ENCODE measurements at places on chromosomes 2 and 18. TPM values are rescaled to one million over a fixed set of nuclear protein-coding genes. Genes with fewer than 3 reads are reported as not detected.

GRCh38 chr2:44951714-44952113 is 10.2 kb downstream of the SIX3 start:
- DNase-seq, result no peak

DNA sequence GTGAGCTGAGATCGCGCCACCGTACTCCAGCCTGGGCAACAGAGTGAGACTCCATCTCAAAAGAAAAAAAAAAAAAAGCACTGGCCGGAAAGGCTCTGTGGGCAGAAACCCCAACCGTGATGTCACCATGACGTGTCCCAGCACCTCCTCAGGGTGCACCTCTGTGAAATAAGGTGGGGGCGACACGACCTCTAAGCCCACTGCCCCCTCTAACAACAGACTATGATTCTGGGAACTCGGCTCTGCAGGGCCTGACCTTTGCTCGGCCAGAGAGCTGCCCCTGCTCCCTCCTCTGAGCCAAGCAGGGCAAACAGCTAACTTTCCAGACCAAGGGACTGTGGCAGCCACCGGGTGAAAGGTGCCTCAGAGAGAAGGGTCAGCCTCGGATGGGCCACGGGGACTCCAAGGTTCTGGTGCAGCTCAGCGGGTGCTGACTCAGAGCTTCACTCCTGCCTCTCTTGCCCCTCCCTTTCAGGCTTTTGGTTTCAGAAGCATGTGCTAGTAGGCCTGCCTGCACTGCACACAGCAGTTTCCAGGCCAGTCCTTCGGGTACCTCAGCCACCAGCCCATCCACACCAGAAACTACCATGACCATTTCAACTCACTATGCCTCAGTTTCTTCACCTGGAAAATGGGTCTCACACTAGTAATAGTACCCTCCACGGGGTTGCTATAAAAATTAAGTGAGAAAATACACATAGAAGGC is 8.0 kb downstream of the TMBIM1 start:
- DNase-seq, result no peak

DNA sequence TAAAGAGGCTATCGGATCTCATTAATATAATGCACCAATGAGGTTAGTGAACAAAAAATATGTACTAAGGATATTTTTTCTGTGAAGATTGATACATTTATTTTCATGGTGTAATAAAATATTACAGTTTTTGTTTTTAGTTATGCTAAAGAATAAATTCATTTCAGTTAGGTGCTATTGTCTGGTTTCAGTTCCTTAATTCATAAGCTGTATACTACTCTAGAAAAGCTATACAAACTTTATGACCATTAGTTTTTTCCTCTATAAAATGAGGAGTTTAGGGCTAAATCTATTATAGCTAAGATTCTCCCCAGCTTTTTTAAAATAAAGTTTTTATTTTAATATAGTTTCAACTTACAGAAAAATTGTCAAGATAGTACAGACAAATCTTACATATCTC is 1311.7 kb upstream of the NXPH2 start:
- DNase-seq, result no peak

DNA sequence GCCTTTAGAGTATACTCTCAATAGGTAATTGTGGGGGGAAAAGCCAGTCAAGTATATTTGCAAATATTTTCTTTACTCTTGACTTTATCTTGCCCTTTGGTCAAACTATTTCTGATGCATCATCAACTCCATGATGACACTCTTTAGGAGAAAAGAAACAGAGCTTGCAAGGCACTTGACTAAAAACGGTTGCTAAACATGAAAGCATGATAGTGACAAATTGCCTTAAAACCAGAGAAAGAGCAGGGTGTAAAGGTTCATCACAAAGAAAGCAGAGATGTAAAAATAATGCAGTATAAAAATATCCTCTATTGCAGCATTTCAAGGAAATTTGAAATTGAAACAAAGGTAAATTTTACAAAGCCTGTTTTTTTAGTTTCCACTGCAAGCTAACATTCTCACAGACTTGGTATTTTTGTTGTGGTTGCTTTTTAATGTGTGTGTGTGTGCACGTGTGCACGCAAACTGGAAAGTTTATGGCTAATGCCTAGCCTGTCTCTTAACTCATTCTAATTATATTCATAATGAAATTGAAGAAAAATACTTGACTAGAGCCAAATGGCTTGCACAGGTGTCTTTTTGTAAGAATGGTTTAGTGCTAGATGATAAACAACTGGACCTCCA is 503.6 kb downstream of the ARHGAP15 start:
- no peak for DNase-seq

Gene COLEC11
- total RNA-seq, result 0.15 TPM

DNA sequence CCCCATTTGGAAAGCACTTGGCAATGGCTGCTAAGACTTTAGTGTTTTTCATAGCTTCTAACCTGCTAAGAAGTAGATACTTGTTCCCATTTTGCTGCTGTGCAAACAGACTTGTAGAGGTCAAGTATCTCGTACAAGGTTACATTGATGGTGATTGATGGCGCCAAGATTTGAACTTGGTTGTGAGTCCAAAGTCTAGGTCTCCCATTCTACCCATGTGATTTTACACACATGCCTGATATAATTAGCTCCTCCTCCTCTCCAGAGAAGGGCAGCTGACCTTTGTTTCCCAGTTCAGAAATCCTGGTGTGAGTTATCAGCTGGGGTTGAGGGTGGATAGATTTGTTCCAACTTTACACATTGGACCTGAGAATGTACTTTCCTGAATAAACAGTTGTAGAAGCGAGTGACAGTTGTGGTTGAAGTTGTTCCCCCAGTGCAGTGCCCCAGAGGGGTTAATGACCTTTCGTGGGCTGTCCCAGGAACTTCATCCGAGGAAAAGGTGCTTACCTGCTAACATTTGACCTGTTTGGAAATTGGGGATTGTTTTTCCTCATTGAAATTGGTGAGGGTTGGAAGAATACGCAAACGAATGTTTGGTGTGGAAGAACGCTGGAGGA is 10.4 kb downstream of the TCF7L1 start:
- no peak for DNase-seq

- no peak for DNase-seq
Measured at GRCh38 chr2:36266536-36267121, 88.9 kb upstream of the CRIM1 start.

Gene LHCGR
- not detected for total RNA-seq

DNA sequence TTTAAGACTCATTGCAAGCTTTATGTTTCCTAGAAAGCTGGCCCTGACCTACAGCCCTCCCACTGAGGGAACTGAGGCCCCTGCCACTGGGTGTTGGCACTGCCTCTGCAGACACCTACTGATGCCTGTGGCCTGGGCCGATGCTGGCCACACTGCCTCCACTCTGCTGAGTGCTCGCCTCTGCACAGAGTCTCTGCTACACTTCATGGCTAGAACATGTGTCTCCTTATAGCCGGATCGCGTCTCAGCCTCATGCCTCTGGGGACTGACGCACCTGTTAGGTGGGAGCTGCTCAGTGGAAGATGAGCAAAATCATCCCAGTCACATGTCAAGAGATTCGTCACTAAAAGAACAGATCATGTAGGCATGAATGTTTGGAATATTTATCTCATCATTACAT is 108.7 kb downstream of the RGPD3 start:
- DNase-seq, result no peak

GRCh38 chr2:158973116-158973956 is 4.9 kb downstream of the TANC1 start:
- no peak for DNase-seq

- no peak for DNase-seq
Measured at GRCh38 chr2:148279216-148279615, 258.3 kb downstream of the MBD5 start.

GRCh38 chr18:39513186-39513585 is 1947.6 kb upstream of the CELF4 start:
- no peak for DNase-seq

- DNase-seq, result no peak
Measured at GRCh38 chr2:28101123-28101522, 210.6 kb downstream of the BABAM2 start.

DNA sequence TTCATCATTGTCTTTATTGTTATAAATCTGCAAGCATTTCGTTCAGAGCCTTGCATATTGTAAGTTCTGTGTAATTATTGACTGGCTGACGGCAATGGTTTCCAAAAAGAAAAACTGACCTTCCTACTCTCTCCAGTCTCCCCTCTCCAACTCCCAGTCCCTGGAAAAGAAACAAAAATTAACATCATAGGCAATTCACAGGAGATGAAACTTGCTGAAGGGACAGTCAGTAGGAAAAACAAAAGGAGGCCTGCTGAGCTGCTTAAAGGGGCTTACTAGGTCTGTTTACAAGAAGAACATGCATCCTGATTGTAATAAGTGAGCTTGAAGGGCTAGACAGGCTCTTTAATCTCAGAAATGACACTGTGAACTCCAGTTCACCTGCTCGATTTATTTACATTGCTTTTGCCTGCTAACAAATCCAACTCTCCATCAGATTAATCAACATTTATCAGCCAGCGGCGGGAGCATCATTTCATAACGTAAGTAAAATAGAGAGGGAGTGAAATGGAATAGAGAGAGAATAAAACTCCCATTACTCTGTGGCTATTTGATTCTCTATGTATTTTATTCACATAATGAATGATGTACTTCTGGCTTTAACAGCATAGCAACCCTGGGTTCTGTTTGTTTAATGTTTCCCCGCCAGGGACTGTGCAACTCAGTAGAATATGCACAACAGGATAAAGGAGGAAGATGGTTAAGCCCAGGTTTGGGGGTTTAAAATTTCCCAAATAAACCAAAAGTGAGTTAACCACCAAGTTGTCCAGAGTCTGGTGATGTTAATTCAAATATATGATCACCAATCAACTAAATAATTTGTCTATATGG is 256.7 kb upstream of the SETBP1 start:
- no peak for DNase-seq

DNA sequence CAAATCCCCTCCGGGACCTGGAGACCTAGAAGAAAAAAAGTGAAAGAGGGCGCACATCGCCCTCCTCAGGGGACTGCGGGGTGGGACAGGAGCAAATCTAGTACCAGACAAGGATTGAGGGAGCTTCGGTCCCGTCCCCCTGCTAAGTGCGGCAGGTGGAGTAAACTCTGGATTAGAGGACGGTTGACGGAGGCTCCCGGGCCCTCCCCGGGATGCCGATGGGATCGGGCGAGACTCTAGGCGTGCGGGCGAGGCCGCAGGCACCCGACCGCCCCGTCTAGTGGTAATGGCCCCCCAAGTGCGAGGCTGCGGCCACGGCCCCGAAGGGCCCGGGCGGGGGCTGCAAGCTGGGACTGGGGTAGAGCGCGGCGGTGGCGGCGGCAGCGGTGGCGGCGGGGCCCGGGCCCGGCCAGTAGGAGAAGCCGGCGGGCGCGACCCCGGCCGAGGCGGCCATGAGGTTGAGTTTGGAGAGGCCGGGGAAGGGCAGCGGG is 3.5 kb downstream of the FEV start:
- no peak for DNase-seq

DNA sequence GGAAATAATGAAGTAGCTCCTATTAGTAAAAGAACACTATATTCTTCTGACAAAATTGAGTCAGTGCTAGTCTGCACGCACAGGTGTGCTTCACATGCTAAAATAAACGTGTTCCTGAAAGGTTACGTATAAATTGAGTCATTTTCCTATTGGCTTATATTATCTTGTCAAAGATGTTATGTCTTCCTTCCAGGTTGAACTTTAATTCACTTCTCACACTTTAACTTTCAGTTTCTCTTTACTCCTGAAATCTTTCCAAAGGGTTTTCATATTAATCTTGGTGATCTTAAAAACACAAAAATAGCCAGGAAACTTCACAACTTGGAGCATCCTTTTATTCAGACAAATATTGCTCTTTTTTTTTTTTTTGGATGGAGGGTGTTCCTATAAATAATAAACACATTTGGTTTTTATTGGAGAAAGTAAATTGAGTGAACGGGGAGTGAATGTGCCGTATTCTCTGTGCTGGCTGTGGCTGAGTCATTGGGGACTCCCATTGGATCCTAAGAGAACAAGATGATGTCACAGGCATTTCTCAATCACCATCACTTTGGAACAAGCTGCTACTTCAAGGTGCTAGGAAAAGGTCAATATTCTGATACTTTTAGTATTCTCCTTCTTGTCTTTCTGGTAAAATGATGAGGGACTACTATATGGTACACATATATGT is 150.2 kb upstream of the SPATS2L start:
- no peak for DNase-seq

GRCh38 chr2:186842373-186842772 is 6.6 kb downstream of the ZSWIM2 start:
- DNase-seq, result no peak

DNA sequence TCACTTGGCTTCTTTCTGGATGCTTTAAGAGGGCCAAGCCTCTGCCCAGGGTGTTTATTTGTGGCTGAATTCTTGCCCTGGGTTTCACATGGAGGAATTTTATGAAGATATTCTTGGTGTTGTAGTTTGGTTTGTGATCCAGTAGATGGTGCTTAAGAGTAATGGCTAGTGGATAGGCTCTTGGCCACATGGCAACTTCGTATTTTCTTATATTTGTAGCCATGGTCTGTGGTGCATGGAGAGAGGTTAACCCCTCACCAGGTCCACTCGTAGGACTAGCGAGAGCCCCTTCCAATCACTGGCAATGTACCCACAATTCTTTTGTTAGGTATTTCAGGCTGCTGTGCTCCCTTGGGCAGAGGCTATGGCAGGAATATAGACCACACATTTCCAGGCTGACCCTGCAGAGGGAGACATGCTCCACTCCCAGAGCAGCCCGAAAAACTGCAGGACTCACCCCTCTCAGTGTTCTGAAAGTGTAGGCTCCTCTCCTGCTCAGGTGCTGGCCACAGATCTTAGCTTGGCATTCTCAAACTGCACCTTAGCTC is 582.1 kb upstream of the SETBP1 start:
- no peak for DNase-seq

Gene COL4A4
- 5.9 TPM for total RNA-seq

DNA sequence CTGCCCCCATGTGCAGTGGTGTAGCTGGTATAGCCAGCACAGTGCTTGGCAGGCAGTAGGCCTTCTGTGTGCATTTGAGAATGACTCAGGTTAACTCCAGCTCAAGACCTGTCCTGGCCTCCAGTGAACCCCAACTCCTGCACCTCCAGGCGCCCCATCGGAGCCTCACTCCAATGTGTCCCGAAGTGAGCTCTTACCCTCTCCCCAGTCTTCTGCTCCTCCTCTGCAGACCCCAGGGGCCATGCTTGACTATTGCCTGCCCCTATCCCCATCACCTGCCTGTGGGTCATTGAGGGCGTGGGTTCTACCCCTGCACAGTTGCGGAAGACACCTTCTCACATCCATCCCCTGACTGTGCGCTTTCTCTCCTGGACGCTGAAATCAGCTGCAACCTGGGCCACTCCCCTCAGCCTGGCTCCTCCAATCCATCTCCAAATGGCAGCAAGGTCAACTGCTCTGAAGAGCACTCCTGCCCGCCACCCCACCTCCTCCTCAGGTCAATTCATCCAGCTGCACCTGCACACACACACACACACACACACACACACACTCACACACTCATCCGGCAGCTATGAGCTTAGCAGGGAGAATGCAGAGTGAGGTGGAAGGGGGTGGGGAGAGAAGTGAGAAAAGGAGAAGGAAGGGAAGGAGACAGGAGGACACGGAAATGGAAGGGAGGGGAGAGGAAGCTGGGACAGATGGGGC is 130.3 kb upstream of the GLI2 start:
- DNase-seq, result no peak

Data from HCT116 (cell line).